ENCODE measurements at places on chromosomes 7 and 10.
A peak's percentile ranks its signal among the peaks of the same experiment; 100 is the strongest.

DNA sequence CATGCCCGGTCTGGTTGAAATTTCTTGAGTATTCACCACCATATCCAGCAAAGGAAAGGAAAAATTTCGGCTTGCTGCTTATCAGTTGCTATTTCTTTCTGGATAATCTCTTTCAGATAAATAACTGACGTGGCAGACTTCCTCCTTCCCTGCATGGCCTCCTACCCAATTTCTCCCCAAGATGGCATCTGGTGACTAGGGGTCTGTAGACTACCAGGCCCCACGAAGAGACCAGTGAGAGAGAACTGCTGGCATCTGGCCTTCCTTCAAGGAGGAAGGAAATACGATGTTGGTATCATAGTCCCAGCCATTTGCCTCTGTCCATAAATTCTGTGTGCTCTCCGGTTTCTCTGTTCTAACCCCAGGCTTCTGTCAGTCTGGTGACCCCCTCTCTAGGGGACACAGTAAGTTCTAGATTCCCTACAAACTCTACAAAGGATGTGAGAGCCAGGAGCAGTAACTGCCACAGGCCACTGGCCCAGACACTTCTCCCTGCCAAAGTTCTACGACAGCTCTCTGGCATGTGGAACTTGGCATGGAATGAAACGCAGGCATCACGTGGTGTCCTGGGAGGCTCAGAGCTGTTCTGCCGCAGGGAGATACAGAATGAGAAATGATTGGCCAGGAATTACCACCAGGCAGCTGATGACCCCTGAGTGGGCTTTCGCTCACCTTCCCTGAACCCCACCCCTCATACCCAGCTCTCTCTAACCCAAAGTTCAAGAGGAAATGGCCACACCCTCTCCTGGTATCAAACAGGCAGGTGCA lies 30.0 kb upstream of the MSRB2 start:
- DNase-seq: no peak

- DNase-seq: no peak
Observed at GRCh38 chr7:6221340-6222319, 50.8 kb downstream of the CYTH3 start.

GRCh38 chr7:106062006-106062405 lies 50.1 kb downstream of the SYPL1 start:
- no peak for DNase-seq

DNA sequence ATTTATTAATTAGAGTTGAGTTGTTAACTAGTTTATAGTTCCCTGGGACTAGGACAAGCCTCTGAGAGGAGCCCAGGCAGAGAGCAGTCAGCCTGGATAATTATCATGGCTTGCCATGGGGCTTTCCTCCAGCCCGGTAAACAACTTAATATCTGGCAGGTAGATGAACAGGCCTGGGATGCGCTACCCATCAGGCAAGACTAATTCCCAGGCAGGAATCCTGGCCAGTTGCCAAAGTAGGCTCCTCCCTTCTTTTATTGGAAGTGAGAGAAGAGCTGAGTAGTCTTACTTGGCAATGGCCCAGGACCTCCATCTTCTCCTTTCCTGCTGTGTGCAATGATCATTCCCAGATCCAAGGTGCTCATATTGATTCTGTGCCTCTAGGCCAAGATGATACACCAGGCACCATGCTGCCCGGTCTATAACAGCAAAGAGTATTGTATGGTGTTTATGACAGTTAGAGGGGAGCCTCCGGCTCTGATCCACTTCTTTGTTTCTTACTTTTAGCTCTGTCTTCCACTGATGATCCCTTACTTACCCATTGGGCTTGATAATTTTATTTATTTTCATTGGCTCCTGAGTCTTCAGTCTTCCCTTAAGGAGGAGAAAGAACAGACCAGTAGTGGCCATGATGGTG lies 408.7 kb downstream of the REEP3 start:
- no peak for DNase-seq

DNA sequence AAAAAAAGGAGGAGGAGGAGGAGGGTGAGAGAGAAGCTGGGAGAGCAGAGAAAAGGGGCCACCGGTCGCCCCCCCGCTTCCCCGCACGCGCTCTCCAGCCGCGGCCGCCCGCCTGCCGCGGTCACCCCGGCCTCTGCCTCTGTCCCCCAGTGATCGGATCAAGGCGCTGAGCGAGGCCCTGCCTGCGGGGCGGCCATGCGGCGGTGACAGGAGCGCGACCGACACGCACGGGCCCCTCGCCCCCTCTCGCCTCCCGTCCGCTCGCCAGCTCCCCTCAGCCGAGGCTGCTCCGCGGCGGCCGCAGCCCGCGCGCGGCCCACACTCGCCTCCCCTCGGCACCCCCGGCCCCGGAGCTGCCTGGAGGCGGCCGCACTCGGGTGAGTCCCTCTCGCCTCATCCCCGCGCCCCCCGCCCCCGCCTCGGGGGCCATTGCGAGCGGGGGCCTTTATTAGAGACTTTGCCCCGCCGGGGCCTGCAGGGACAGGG lies at the start of gene GTF2I:
TSS of gene GTF2I (plus strand) at position 27 of the 486 bp plus-strand sequence. CDS start 31,411 bp downstream, outside the sequence.
- DNase-seq: peak; percentile 76

All from NCI-H526 (cell line).